CD8-positive, alpha-beta memory T cell (primary cell): ENCODE measurements at places on chromosomes 2 and 18. TPM values are rescaled to one million over a fixed set of nuclear protein-coding genes. Genes with fewer than 3 reads are reported as not detected.

TNFRSF11A gene
- total RNA-seq, result 3.1 TPM

RGPD4 gene
- total RNA-seq, result 0.72 TPM

SLC19A3 gene
- total RNA-seq, result not detected

PKDCC gene
- not detected for total RNA-seq

TACR1 gene
- not detected for total RNA-seq

BCL11A gene
- total RNA-seq, result 0.15 TPM

TSPYL6 gene
- total RNA-seq, result not detected

KANSL3 gene
- total RNA-seq, result 46.6 TPM

EMILIN2 gene
- 22.7 TPM for total RNA-seq

TPGS2 gene
- 75.5 TPM for total RNA-seq

UGT1A1 gene
- not detected for total RNA-seq

FOXD4L1 gene
- 0.15 TPM for total RNA-seq

IL36G gene
- not detected for total RNA-seq

HOXD13 gene
- not detected for total RNA-seq

TMEM198 gene
- 5.2 TPM for total RNA-seq

TGFA gene
- 0.42 TPM for total RNA-seq

LYPD1 gene
- total RNA-seq, result not detected

ACMSD gene
- total RNA-seq, result not detected

EVX2 gene
- total RNA-seq, result not detected

ACTG2 gene
- total RNA-seq, result not detected

RSAD2 gene
- 1.00 TPM for total RNA-seq

RND3 gene
- total RNA-seq, result not detected

IGFBP5 gene
- not detected for total RNA-seq

LRP1B gene
- not detected for total RNA-seq

CYBRD1 gene
- total RNA-seq, result 1.2 TPM

DSG3 gene
- total RNA-seq, result not detected

IL36B gene
- total RNA-seq, result not detected

KCNF1 gene
- not detected for total RNA-seq

MGAT4A gene
- total RNA-seq, result 66.8 TPM

PAX8 gene
- total RNA-seq, result 2.3 TPM

UGT1A5 gene
- total RNA-seq, result not detected

TWIST2 gene
- total RNA-seq, result not detected

PECR gene
- 12.6 TPM for total RNA-seq

DPP4 gene
- total RNA-seq, result 15.4 TPM

CERS6 gene
- total RNA-seq, result 7.8 TPM

LCT gene
- total RNA-seq, result 0.48 TPM

SNORC gene
- 2.5 TPM for total RNA-seq

BMP10 gene
- total RNA-seq, result not detected

ITGB6 gene
- not detected for total RNA-seq

ADCY3 gene
- total RNA-seq, result 90.9 TPM

ASXL3 gene
- not detected for total RNA-seq

MC5R gene
- not detected for total RNA-seq

OR6B2 gene
- not detected for total RNA-seq

TXNDC2 gene
- not detected for total RNA-seq

TUBA4A gene
- total RNA-seq, result 175 TPM

OST4 gene
- total RNA-seq, result 346 TPM

EGR4 gene
- total RNA-seq, result 0.31 TPM

WDR7 gene
- 20.6 TPM for total RNA-seq
